ENCODE measurements at places on chromosomes 11 and 22.

- no peak for DNase-seq
Measured at GRCh38 chr11:115912484-115912945, 408.3 kb upstream of the CADM1 start.

DNA sequence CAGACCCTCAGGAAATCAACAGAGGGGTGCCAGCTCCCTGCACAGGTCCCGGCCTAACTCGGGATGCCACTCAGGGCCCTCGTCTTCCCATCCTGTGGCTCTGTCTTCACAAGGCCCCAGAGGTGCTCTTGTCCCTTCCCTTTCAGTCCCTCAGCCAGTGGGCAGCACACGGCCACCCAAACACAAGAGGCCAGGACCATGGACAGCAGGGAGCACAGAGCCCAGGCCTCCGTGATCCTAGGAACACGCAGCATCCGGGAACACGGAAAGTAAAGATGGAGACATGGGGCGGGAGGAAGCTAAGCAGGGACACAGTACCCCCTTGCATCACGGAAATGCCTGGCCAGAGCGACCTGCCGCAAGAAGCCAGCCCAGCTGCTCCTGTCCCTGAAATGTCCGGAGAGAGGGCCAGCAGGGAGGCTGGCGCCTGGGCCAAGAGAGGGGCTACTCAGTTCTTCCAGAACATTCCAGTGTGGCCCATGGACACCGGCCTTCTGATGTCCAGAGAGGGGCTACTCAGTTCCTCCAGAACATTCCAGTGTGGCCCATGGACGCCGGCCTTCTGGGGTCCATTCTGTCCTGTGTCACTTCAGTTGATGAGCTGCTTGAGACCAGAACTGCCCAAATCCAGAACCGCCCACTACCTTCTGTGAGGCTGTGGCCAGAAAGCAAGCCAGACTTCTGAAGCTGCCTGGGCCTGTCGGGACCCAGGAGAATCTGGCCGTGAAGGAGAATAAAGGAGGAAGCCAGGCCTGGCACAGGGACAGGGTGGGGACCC lies 274.0 kb downstream of the BRD1 start:
- DNase-seq, result no peak

- no peak for DNase-seq
Measured at GRCh38 chr22:23849009-23850006, 8.4 kb upstream of the SLC2A11 start.

- DNase-seq, result no peak
Measured at GRCh38 chr11:93536101-93536861, 6.9 kb downstream of the SMCO4 start.

GRCh38 chr22:49853981-49854831 lies 562 bp downstream of the ZBED4 start:
- peak; percentile 6 for DNase-seq

DNA sequence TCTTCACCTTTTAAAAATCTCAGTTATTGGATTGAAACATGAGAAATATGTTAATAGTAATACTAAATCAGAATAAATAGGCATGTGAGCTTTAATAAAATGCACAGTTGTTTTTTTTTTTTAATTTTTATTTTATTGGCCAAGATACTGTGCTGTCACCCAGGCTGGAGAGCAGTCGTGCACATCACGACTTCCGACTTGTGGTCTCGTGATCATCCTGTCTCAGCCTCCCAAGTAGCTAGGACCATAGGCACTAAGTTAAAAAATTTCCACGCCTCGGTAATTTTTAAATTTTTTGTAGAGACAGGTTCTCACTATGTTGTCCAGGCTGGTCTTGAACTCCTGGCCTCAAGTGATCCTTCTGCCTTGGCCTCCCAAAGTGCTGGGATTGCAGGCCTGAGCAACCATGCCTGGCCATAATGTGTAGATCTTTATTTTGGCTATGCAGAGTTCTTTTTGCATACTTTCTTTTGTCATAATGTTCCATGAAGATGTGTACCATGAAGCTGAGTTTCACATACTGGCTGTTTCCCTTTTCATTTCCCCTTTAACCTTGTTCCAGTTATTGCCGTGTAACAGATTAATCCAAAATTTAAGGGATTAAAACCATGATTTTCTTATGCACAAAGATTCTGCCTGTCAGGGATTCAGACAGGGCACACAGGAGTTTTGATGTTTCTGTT lies 16.0 kb downstream of the CAPRIN1 start:
- DNase-seq, result no peak

DNA sequence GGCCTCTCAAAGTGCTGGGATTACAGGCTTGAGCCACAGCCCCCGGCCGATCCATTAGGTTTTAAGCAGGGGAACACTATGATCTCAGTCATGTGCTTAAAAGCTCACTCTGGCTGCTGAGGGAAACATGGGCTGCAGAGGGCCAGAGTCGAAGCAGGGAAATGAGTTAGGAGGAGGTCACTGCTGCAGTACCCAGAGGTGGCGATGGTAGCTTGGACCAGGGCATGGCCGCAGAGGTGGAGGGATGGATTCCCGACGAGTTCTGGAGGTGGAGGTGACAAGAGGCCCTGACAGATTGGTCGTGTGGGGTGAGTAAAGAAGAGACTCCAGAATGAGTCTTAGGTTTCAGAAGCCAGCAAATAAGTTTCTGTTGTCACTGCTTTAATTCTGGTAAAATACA lies 54.4 kb upstream of the INCENP start:
- no peak for DNase-seq

GRCh38 chr11:108672113-108672512 lies 7.2 kb downstream of the DDX10 start:
- peak; percentile 70 for DNase-seq

GRCh38 chr11:104043142-104043541 lies 6.7 kb downstream of the DDI1 start:
- peak; percentile 10 for DNase-seq

GRCh38 chr11:72379384-72380131 lies 54.8 kb downstream of the CLPB start:
- no peak for DNase-seq

DNA sequence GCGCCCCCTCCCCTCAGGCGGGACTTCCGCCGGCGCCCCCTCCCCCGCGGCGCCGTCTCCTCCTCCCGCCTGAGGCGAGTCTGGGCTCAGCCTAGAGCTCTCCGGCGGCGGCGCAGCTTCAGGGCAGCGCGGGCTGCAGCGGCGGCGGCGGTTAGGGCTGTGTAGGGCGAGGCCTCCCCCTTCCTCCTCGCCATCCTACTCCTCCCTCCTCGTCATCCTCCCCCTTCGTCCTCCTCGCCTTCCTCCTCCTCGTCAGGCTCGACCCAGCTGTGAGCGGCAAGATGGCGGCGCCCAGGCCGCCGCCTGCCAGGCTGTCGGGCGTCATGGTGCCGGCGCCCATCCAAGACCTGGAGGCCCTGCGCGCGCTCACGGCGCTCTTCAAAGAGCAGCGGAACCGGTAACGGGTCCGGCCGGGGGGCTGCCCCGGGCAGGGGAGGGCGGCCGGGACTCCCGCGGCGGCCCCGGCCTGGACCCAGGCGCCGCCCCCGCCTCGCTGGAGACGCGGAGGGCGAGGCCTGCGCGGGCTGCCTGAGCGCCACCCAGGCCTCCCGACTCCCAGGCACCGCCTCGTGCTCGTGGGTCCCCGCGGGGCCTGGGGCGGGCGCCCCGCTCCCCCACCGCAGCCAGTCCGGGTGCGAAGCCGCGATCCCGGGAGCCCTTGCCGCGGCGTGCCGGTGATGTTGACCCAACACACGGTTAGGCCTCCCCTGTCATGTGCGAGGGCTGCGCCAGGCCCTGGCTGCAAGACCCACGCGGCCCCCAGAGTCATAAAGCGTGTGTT lies at the start of gene ATXN10:
Gene ATXN10 (plus strand): TSS at position 52 of the 781 bp plus-strand sequence. CDS start 230 bp downstream, at position 282.
- DNase-seq, result peak; percentile 58
